ENCODE measurements at places on chromosomes 2 and 18.

DNA sequence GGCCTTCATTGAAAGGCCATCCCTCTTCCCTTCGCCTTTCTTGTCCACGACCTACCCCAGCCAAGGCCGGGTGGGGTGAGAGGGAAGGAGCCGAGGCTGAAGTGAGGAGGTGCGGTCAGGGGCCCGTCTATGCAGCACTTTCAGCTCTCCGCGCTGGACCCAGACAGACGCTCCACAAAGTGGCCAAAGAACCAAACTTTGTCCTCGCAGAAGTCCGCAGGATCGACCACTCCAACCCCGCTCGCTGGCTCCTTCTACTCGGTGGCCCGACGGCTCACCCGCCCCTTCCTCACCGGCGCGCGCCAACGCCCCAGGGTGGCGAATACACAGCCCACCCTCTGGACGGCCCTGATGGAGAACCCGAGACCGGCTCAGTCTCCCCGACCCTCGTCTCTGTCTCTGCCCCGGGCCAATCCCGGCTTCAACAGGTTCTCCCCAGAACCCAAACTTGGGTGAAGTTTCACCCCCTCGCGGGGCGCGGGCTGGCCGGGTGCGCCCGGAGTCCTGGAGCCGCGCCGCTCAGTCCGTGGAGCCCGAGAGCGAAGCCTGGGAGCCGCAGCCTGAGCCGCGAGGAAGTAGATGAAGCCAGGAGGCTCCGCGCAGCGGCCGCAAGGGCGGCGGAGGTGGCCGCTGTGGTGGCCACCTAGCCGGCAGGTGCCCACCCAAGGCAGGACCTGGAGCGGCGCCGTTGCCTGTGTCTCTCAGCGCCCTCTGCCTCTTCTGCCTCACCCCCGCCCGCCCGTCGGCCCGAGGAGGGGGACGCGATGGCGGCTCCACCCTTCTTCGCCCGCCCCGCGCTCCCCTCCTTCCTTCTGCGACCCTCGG lies 26.7 kb upstream of the ALPP start:
- DNase-seq = no peak

DNA sequence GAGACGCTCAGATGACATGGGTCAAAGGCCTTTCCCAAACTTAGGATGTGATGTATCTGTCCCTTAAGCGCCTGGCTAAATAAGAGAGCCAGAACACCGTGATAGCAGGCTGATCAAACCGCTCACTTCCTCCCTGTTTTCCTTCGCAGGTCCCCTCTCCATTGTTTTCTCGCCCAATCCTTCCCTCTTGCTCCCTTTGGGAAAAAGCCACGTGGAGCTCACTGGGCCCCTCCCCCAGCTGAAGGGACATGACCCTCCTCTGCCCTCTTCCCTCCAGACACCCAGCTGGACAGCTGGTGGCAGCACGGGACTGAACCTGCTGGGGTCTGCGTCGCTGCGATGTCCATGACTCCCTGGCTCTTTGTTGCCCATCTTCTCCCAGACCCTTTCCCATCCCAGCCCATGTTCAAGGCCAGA lies 201.7 kb downstream of the TNS1 start:
- no peak for DNase-seq

- DNase-seq = no peak
Measured at GRCh38 chr2:241482126-241482955, 26.0 kb downstream of the STK25 start.

- no peak for DNase-seq
Measured at GRCh38 chr2:156457523-156458517, 21.6 kb downstream of the GPD2 start.

DNA sequence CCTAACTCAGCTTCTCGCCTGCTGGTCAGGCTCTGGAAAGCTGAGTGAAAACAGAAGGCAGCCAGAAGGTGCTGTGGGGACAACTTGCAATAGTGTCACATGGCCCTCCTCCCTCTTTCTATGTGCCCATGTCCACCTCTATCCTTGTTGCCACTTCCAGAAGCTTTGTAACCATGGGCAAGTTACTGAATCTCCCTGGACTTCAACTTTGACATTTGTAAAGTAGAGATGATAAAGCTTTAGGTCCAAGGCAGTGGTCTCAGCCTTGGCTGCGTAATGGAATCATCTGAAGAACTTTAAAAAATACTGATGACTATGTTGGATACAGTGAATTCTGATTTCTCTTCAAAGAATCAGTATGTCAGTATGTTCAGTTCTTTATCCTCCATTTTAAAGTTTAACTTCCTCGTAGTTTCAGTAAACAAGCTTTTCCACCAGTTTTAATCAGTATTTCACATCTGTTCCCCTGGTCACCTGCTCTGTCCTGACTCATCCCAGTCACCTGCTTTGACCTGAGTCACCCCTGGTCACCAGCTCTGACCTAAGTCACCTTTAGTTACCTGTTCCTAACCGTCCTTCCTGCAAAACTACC lies 245.2 kb upstream of the STON1 start:
- no peak for DNase-seq

DNA sequence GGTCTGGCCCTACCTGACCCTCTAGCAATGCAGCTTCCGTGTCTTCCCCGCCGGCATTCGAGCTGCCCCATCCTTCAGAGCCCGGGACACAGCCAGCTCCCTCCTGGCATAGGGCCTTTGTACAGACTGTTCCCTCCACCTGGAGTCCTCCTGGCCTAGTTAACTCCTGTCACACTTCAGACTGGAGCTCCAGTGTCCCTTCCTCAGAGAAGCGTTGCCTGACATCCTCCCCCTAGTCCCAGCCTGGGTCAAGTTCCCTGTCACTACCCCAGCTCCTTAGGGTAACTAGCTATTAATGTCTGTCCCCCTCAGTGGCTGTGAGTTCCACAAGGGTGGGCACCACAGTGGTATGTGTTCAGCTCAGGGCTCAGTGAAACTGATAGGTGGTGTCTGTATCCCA lies 45.5 kb upstream of the LOXHD1 start:
- no peak for DNase-seq

Data from stimulated activated CD8-positive, alpha-beta memory T cell treated with anti-CD3 and anti-CD28 coated beads, Interleukin-7, amount 100 ng/mL, for 4 hours (primary cell).